ENCODE measurements at places on chromosomes 12 and 14.

DNA sequence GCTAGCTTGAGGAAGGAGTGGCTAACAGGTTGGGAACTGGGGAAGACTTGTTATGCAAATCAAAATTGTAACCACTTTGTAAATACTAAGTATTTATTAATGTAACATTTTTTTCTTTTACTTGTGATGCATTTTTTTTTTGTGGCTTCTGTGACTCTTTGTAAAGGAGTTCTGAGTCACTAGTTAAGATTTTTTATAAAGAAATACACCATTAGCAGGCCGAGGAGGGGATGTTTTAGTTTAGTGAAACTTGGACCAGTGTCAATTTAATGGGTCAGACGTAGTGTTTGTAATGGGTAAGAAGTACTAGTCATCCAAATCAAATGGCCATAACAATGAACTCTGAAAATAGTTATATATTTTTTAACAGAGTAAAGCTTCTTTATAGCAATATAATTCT, 43.1 kb downstream of the AKAP6 start:
- DNase-seq = no peak

- no peak for DNase-seq
Measured at GRCh38 chr12:107169200-107169599, 75.9 kb upstream of the CRY1 start.

- DNase-seq = no peak
Measured at GRCh38 chr14:19878029-19878642, 3.2 kb downstream of the OR4K2 start.

DNA sequence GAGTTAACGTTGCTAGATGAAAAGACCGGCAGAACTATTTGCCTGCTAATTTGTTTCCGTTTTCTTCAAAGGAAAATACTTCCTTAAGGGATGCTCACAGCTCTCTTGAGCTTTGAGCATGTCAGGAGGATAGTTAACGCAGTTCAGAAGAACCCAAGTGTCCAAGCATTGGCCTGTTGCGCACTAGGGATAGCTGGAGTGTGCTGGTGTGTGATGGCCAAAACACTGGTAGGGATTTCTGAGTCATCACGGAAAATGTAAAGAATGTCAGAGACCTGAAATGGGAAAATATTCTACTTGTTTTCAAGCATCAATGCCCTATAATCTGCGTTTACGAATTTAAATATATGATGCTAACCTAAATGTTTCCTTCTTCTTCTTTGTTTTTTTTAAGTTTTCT, 97.8 kb downstream of the VRK1 start:
- DNase-seq = no peak

DNA sequence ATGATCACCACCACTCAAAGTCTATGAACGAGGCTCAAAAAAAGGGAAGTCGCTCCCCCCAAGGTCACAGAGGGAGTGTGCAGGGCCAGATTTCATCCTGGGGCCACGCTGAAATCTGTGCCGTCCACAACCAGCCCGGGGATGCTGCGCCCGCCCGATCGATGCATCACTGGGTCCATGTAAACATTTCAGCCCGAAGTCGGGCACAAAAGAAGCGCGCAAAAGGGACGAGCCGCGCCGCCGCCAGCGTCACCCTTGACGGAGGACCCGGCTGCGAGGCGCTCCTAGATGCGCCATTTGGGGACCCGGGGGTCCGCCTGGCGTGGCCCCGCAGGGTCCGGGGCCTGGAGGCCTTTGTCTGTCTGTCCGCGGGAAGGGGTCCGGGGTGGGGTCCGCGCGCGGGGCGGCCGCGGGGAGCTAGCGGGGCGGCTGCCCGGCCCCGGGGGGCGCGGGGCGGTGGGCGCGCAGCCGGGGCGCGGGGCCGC, 503 bp downstream of the FBXO21 start:
- peak; percentile 13 for DNase-seq

GRCh38 chr14:90697132-90697531, 119.1 kb downstream of the TTC7B start:
- DNase-seq = no peak

GRCh38 chr12:30197392-30198057, 413.8 kb upstream of the TMTC1 start:
- DNase-seq = no peak

- no peak for DNase-seq
Measured at GRCh38 chr14:68694516-68695235, 98.2 kb downstream of the ZFP36L1 start.

All from T-helper 9 cell (primary cell).